ENCODE measurements at places on chromosomes 7 and 10. TPM values are rescaled to one million over a fixed set of nuclear protein-coding genes. Genes with fewer than 3 reads are reported as not detected.

- no peak for DNase-seq
These were observed 36.1 kb upstream of the COMMD3 start for GRCh38 chr10:22280078-22280477.

DNA sequence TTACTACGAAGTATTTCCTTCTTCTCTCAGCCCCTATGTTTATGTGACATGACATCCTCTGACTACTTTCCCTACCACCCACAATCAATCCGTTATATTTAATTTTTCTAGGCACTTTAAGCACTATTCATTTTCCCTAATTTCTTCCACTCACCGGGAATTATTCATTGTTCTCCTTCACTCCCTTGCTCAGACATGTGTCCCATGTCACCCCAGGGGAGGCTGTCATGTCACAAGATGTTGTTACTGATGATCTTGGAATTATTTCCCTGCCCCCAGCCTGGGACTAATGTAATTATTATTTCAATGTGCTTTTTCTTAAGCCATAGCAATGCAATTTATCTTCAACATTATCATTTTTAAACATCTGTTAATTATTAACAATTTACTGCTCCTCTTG is 317.2 kb downstream of the PHF14 start:
- DNase-seq = no peak

- no peak for DNase-seq
These were observed 234.3 kb downstream of the ADAM12 start for GRCh38 chr10:126153711-126154628.

Gene UCMA
- not detected for total RNA-seq

- no peak for DNase-seq
These were observed 35.1 kb downstream of the SMNDC1 start for GRCh38 chr10:110269374-110270318.

DNA sequence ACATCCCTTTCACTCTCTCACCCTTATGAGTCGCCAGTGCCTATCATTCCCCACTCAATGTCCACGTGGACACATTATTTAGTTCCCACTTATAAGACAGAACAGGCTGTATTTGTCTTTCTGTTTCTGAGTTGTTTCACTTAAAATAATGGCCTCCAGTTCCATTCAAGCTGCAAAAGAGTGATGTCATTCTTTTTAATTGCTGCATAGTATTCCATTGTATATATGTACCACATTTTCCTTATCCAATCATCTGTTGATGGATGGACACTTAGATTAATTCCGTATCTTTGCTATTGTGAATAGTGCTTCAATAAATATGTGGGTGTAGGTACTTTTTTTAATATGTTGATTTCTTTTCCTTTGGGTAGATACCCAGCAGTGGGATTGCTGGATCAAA is 79.1 kb downstream of the ZNF365 start:
- no peak for DNase-seq

GRCh38 chr10:64508029-64508661 is 986.9 kb downstream of the REEP3 start:
- DNase-seq = no peak

GRCh38 chr10:125707541-125708468 is 11.7 kb upstream of the EDRF1 start:
- no peak for DNase-seq

- no peak for DNase-seq
These were observed 14.2 kb upstream of the SYPL1 start for GRCh38 chr7:106126170-106126938.

GRCh38 chr7:101231644-101232043 is 6.0 kb downstream of the CLDN15 start:
- no peak for DNase-seq

Gene XPNPEP1
- total RNA-seq = 90.4 TPM

Gene CPVL
- total RNA-seq = 9.6 TPM

Gene SMURF1
- 30.0 TPM for total RNA-seq

Gene PDZD7
- 1.5 TPM for total RNA-seq

DNA sequence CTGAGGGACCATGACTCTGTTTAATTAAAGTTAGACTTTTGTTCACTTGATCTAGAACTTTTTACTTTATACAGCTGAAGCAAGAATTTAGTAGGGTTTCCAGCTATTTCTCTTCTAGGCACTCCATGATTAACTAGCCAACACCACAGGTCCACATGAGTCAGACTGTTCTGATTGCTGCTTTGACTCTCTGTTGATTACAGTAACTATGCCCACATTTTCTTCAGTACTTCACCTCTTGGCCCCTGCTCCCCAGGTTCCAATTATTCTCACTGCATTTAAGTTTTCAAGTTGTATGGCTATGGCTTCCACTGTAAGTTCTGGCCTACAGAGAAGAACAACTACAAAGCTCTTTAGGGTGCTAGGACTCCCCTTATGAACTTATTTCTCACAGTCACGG is 737.2 kb upstream of the IGFBP3 start:
- DNase-seq = no peak

GRCh38 chr7:107614425-107614824 is 34.4 kb downstream of the BCAP29 start:
- no peak for DNase-seq

DNA sequence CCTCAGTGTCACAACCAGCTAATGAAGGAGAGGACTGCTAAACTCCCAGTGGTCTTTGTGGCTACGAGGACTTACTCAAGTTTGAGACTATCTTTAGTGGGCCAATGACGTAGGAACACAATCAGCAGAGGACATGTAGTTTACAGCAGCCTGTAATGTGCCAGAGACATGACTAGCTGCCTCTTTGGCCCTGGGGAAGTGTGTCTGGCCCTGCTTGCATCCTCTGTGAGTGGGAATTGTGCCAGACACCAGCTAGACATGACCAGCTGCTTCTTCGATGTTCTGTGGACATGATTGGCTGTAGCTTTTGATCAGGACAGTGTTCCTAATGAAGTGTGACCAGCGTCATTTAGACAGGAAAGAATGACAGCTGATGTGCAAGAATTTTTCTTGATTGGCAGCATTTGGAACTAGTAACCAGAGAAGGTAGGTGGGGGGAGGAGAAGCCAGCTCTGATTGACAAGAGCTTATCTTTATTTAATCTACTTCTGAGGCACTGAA is 141.7 kb downstream of the AUTS2 start:
- no peak for DNase-seq

Gene MMRN2
- 57.2 TPM for total RNA-seq

DNA sequence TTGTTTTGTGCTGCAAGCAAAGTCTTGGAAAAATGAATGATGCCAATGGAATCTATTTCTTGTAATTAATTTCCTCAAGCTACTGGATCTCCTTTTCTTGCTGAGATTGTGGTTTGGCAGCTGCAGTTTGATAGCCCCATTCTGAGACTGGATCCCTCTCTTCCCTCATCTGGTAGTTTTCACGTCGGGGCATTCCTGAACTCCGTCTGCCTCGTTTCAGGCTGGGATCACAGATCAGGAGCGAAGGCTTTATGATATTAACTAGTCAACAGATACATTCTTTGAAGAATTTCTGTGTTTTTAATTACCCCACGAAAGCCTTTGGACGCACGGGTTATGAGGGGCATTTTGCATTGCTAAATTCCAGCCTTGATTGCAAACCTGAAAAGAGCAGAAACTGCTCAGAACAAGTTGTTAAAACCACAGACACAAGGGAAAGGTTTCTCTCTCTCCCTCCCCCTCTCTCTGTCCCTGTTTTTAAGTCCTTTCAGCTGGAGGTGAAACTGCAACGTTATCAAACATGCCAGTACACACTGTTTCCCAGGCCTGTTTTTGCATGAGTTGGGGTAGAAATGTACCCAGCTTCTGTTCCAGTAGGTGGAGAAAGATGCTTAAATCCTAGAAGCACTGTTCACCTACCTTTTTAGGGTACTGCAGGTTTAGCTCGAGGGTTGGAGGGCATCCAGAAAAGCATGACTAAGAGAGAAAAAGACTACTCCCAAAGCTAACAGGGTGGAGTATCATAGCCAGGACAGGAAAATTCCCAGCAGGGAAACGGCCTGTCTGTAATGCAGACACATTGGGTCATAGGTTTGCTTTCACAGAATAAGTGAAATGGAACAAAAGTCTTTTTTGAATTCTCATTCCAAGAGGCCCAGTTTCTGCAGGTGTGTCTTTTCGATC is 124.3 kb downstream of the CUX1 start:
- DNase-seq = no peak

DNA sequence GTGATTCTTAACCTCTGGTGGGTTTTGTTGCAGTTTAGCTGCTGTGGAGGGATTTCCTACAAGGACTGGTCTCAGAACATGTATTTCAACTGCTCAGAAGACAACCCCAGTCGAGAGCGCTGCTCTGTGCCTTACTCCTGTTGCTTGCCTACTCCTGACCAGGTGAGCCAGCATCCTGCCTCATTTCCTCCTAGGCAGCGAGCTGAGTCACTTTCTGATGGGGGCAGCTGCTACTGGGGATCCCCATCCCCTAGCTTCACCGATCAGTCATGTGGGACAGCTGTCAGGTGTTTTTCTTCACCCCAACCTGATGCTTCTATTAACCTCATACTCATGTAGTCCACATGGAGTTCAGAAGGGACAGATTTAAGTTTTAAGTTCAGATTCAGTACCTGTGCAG is 21.7 kb upstream of the SMO start:
- DNase-seq = no peak

Gene CHRM2
- 1.2 TPM for total RNA-seq

- no peak for DNase-seq
These were observed 346.9 kb downstream of the RNLS start for GRCh38 chr10:88236121-88236743.

Gene SAMD8
- total RNA-seq = 42.7 TPM

- no peak for DNase-seq
These were observed 54.4 kb downstream of the SEMA3A start for GRCh38 chr7:84139986-84140729.

DNA sequence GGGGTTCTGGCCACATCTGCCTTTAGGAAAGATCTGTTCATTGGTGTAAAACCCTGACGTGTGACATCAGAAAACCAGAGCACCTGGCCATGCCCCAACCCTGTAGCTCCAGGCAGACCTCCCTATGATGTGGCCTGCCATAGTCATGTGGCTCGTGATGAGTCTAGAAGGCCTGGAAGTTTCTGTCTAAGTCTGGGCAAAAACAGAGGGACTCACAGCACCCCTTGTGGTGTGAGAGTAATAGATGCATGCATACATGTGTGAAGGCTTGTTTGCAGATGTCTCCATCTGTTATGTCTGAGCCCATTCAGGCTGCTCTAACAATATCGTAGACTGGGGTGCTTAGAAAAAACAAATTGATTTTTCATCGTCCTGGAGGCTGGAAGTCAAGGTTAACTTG is 309.3 kb downstream of the PAXIP1 start:
- DNase-seq = no peak

Gene CAV2
- 42.5 TPM for total RNA-seq

DNA sequence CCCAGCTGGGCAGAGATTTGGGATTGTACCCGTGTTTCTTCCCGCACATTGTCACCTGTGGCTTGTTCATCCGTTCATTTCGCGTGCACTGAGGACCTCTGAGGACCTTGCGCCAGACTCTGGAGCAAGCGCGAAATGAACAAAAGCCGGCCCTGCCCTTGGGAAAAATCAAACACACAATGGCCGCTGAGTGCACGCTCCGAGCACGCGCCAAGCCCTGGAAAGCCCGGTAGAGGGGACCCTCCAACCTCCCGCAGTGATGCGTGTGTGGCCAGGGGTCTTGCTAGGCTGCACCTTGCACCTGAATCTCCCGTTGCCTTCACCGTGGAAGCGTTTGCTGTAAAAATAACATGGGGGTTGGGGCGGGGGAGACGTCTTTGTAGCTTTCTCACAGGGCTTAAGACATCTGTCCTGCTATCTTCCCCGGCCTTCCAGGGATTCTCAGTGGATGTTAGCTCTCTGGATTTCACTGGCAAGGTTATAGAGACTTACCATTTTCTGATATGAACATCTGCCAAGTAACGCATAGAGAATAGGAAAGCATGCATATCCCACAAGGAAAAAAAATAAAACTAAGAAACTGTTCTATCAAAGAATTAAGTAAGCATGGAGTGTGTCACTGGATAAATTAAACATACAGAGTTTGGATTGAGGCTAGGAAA is 37.3 kb downstream of the ZNF777 start:
- DNase-seq = no peak

DNA sequence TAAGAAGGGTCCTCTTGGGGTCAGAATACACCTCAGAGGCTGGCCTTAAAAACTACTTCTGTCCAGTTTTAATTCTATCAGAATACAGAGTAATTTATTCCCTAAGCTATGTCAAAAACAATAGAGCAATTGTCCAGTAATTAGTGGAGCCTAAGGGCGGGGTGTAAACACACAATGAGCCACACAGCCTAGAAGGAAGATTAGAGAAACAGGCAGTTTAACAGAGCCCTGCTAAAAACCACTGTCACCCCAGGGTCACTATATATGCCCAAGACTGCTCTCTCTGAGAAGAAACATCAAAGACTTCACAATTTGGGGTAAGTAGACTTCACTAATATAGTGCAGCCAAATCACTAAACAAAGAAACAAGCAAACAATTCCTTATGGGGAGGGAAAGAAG is 27.2 kb upstream of the WNT2 start:
- DNase-seq = no peak

- no peak for DNase-seq
These were observed 47.9 kb upstream of the CNPY1 start for GRCh38 chr7:155594163-155594732.

DNA sequence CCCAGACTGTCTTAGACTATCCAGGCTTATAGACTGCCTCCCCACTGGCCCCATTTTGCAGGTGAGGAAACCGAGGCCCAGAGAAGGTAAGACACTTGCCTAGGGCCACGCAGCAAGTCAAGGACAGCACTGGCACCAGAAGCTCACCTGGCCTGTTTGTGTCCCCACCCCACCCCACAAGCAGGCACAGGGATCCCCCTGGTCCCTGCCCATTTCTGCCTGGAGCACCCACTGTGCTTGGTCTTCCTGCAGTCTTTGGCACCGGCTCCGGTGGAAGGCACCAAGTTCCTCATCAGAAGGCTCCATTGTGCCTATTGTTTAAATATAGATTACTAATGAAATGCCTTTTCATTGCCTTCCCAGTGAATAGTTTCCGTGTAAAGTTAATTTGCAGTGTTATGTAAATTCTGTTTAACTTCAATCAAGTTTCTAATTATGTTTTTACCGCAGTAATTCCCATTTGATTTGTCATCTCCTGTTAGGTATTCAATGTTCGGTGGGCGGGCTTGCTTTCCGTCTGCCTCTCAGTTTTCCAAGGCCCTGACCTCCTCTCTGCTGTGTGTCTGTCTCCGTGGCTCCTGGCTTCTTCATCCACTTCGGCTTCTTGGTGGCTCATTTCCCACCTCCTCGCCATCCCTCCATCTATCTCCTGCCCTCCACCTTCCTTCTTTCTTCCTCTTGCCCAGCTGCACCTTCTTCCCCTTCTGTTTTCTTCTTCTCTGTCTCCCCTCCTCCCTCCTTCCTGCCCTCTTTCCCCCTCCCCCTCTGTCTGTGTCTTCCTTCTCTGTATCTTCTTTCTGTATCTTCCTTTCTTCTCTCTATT is 75.8 kb downstream of the ZMIZ1 start:
- no peak for DNase-seq
